ENCODE measurements at places on chromosomes 12 and 14.

- DNase-seq: no peak
Measured at GRCh38 chr12:126518596-126519200, 1453.5 kb downstream of the AACS start.

GRCh38 chr12:105928436-105928835 is 210.3 kb downstream of the NUAK1 start:
- no peak for DNase-seq

GRCh38 chr14:91417983-91418386 is 365 bp upstream of the CCDC88C start:
- DNase-seq: peak; percentile 74

- DNase-seq: no peak
Measured at GRCh38 chr14:50233951-50234250, 2.5 kb upstream of the SOS2 start.

DNA sequence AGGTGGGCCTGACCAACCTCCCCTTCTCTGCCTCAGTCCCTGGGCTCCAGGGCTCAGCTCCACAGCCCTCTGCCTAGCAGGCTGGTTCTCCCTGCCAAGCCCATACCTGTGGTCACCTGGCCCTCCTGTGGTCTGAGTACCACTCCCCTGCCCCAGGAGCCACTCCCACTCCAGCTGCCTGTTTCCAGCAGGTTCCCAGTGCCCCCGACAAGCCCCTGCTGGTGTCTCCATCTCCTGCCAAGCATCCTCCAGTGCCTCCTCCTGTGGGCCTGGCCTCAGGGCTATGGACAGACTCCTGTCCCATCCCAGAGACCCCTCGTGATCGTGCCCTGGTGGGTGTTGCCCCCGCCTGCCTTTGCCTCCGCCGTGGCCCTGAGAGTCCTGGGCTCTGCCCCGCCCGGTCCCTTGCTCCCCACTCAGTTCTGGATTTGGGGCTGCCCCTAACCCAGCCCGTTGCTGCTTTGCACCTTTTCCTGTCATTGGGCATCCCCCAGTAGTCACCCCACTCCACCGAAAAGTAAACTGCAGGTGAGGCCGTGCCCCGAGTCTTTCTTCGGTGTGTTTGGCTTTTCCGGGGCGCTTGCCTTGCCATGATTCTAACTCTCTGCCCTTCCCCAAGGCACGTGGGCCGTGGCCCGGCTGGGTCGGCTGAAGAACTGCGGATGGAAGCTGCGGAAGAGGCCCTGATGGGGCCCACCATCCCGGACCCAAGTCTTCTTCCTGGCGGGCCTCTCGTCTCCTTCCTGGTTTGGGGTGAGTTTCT is 9.8 kb downstream of the MEG3 start:
- no peak for DNase-seq

DNA sequence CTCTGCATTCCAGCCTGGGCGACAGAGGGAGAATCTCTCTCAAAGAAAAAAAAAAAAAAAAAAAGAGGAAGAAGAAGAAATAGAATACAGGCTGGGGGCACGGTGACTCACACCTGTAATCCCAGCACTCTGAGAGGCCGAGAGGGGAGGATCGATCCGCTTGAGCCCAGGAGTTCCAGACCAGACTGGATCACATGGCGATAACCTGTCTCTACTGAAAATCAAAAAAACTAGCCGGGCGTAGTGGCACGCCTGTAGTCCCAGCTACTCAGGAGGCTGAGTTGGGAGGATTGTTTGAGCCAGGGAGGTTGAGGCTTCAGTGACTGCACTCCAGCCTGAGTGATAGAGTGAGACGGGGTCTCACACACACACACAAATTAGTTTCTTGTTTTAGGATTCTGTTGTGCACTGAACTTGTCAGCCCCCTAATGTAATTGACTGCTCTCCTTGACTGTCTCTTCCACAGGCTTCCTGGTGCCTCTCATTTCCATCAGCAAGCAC is 963 bp upstream of the TINF2 start:
- DNase-seq: no peak

DNA sequence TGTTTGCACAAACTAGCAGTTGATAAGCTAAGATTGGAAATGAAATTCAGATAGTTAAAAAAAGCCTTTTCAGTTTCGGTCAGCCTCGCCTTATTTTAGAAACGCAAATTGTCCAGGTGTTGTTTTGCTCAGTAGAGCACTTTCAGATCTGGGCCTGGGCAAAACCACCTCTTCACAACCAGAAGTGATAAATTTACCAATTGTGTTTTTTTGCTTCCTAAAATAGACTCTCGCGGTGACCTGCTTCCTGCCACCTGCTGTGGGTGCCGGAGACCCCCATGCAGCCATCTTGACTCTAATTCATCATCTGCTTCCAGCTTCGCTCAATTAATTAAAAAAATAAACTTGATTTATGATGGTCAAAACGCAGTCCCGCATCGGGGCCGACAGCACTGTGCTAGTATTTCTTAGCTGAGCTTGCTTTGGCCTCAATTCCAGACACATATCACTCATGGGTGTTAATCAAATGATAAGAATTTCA is 335.6 kb downstream of the TMEM121 start:
- peak; percentile 49 for DNase-seq

GRCh38 chr14:33897878-33898535 is 52.9 kb downstream of the EGLN3 start:
- no peak for DNase-seq

- no peak for DNase-seq
Measured at GRCh38 chr14:68340262-68340661, 452.6 kb downstream of the ZFP36L1 start.

- no peak for DNase-seq
Measured at GRCh38 chr12:113237748-113238147, 16.5 kb downstream of the TPCN1 start.

DNA sequence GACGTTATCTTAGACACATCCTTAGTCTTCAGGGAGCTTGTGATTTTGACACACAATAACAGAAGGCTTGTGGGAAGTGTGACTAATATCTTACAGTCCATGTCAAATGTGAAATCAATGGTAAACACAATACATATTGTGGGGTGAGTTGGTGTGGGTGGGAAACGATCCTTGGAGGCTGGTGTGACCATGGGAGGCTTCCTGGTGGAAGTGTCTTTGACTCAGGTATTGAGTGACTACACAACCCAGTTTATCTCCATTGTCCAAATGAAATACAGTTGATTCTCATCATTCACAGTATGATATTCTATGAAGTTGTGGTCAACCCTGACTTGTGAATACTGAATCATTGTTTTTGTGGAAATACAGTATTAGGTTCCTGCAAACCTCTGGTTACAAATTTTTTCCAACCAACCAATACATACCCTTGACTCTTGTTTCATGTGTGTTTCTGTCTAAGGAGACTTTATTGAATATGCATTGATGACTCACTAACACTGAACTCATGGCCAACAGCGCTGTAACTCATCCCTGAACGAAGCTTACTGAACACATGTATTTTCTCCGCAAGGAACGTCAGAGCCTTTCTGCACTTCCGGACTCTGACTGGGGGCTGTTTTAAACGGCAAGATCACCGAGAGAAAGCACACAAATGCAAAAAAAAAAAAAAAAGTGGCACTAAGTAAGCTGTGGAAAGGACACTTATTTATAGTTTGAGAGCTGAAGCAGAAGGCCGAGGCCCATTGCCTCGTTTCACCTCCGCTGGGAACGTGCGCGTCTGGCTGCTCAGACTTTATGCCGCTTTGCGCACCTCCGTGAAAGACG is 59.0 kb downstream of the CLMN start:
- DNase-seq: peak; percentile 70

DNA sequence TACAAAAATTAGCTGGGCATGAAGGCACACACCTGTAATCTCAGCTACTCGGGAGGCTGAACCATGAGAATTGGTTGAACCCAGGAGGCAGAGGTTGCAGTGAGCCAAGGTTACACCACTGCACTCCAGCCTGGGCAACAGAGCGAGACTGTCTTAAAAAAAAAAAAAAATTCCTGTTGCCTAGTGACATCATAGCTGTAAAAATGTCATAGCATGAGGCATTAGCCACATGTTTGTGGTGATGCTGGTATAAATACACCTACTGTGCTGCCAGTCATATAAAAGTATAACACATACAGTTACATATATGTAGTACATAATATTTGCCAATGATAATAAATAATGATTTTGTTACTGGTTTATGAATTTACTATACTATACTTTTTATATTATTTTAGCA is 22.2 kb downstream of the SLC41A2 start:
- DNase-seq: no peak

DNA sequence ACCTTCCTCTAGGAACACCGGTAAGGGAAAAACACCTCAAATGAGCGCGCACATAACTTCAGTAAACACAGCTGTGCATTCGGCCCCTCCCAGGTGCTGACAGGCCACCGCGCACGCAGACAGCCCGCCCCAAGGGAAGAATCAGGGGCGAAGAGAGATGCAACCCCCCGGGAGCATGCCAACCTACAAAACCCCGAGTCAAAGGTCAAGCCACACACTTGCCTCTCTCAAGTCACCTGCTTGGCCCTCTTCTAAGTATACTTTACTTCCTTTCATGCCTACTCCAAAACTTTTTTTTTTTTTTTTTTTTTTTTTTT is 2.3 kb upstream of the CYP46A1 start:
- no peak for DNase-seq

- DNase-seq: no peak
Measured at GRCh38 chr14:88986146-88986841, 161.8 kb downstream of the TTC8 start.

GRCh38 chr12:22991250-22991844 is 366.4 kb downstream of the ETNK1 start:
- DNase-seq: no peak

GRCh38 chr12:12068751-12069150 is 2.0 kb upstream of the BCL2L14 start:
- DNase-seq: no peak

DNA sequence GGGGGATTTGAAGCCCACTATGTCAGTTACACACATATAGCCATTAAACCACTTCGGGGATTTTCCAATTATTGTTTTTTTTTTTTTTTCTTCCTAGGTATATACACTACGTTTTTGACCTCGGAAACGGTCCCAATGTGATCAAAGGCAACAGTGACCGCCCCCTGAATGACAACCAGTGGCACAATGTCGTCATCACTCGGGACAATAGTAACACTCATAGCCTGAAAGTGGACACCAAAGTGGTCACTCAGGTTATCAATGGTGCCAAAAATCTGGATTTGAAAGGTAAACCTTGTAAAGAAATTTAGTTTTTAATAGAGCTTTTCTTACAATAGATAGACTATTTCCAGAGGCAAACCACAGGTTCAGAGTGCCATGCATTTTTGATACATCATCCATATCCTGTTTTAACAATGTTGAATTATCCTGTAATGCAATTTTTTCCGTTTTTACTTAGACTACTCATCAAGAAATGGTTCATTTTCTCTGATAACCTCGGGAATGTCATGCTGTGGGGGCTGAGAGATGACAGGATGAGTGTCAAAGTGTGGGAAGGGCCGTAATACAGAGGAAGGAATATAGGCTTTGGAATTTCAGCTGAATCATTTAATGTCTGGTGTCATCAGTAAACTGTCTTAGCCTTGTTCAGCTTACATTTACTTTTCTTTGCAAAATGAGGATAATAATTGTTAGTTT is 797.1 kb downstream of the NRXN3 start:
- DNase-seq: no peak

- no peak for DNase-seq
Measured at GRCh38 chr12:18750085-18750484, 12.2 kb downstream of the CAPZA3 start.

DNA sequence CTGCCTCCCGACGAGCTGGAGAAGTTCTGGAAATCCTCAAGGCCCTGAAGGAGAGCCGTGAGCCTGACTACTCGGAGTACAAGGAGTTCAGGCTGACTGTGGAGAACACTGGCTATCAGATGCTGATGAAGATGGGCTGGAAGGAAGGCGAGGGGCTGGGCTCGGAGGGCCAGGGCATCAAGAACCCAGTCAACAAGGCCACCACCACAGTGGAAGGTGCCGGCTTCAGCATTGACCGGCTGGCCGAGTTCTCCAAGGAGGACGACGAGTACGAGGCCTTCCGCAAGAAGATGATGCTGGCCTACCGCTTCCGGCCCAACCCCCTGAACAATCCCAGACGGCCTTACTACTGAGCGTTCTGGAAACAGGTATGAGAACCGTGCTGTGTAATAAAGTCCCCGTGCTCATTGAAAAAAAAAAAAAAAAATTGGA is 366.1 kb upstream of the ATXN7L3B start:
- DNase-seq: no peak

DNA sequence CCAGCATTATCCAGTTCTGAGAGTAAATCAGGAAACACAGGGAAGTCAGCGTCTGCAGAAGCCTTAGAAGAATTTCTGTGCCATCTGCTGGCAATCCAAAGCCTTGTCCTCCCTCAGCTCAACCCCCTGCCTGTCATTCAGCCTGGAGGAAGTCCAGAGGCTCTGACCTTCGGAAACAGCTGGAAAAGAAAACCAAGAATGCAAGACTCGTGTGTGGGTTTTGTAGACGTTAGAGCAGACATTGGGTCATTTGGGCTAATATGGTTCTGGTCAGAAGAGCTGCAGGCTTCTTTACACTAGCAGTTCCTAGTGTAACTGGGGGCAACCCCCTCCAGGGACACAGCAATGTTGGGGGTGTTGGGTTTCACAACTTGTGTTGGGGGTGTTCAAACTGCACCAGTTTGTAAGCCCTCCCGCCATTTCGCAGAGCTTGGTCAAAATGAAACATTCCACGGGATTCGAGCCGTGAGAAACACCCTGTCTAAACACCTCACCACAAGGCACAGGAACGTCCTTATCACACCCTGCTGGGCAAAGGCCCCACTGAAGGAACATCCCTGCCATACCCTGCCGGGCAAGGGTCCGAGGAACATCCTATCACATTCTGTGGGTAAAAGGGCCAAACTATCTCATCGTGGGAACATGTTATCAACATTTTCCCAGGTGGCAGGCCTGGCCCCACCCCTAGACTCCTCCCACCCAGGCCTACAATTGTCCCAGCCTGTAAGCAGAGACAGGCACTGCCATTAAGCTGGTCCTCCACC is 21.0 kb upstream of the SERPINA4 start:
- DNase-seq: no peak

All from stimulated activated CD4-positive, alpha-beta T cell treated with anti-CD3 and anti-CD28 coated beads, Interleukin-15, amount 100 ng/mL, for 24 hours (primary cell).